ENCODE measurements at places on chromosomes 5 and 9. TPM values are rescaled to one million over a fixed set of nuclear protein-coding genes. Genes with fewer than 3 reads are reported as not detected.
A peak's percentile ranks its signal among the peaks of the same experiment; 100 is the strongest.

HDHD3 gene
- total RNA-seq: 4.6 TPM

PTGDS gene
- total RNA-seq: not detected

GRCh38 chr5:74951865-74952264 lies 85.7 kb upstream of the FAM169A start:
- no peaks in the 10 kb centered on the region for H3K27me3 ChIP-seq
- H3K4me3 ChIP-seq: no peak overlapping the region
- no peaks in the 10 kb centered on the region for H3K36me3 ChIP-seq

- peak overlapping the region; percentile 40 for H3K27ac ChIP-seq
- no peaks in the 10 kb centered on the region for H3K36me3 ChIP-seq
- H3K4me1 ChIP-seq: 0 out of 2 replicates have a peak, but pooled peaks cover 3% of the 10 kb centered on the region
- DNase-seq: peak; percentile 31
- H3K4me3 ChIP-seq: no peak overlapping the region
Measured at GRCh38 chr9:33506626-33507370, 17.3 kb upstream of the ANKRD18B start.

DNA sequence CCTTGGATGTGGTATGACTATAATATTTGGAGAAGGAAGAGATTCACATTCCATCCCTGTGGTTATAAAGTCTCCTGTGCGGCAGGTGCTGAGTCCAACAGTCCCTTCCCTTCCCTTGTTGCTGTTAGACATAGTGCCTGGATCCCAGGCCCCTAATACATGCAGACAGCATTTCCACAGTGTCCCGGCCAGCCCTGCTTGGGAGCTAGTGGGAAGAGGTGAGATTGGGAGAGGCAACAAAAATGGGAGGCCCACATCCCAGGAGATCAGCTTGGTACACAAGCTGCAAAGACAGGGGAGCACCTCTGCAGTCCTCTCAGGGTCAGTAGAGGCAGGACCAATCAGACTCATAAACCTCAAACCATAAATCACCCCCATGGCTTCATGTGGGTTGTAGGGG lies 3.3 kb upstream of the NEURL1B start:
- no peak overlapping the region for H3K4me3 ChIP-seq
- DNase-seq: no peak
- no peaks in the 10 kb centered on the region for H3K36me3 ChIP-seq

GRCh38 chr9:126952205-126952977 lies 37.8 kb downstream of the RALGPS1 start:
- no peaks in the 10 kb centered on the region for H3K27me3 ChIP-seq
- DNase-seq: no peak
- peaks cover 7% of the 10 kb centered on the region for H3K4me1 ChIP-seq
- no peak overlapping the region for H3K27ac ChIP-seq
- no peak overlapping the region for H3K4me3 ChIP-seq

DNA sequence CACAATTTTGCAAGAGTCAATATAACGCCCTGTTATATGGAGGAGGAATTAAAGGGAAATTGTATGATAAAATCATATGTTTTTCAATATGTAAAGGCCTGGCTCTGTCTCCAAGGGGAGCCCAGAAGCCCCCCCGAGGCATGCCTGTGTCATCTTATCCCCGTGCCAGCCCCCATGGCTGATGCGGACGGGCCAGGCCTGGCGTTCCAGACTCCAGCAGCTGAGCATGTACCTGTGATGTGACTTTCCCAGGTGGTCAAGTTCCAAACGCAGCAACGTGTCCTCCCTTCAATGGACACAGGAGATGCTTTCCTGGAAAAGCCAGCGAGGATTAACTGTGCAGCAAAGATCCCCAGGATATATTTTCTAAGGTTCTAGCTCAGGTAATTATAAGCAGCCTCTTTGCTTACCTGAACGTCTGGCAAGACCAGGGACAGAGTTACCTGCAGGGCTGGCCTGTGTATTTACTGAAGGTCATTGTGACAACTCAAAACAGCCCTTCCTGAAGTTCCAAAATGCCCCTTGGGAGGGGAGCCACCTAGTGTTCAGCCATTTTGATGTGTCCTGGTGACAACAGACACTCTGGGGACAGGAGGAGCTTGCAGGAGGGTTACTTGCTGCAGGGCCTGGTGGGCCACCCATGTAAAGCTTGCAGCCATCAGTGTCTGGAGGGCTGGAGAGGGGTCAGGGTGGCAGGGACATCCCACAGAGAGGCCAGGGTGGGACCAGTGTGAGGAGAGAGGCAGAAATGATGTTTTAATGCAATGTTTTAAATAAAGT lies 53.3 kb upstream of the RNU6ATAC start:
- no peak overlapping the region for H3K27ac ChIP-seq
- peaks cover 28% of the 10 kb centered on the region for H3K4me1 ChIP-seq
- H3K27me3 ChIP-seq: peaks cover 26% of the 10 kb centered on the region
- no peak overlapping the region for H3K4me3 ChIP-seq
- H3K36me3 ChIP-seq: no peaks in the 10 kb centered on the region
- DNase-seq: no peak

- peaks cover 6% of the 10 kb centered on the region for H3K4me1 ChIP-seq
- DNase-seq: no peak
- H3K27me3 ChIP-seq: no peaks in the 10 kb centered on the region
- peaks cover 7% of the 10 kb centered on the region for H3K36me3 ChIP-seq
- peak overlapping the region; percentile 82 for H3K27ac ChIP-seq
Measured at GRCh38 chr9:127424676-127424999, 456 bp downstream of the ZNF79 start.

DNA sequence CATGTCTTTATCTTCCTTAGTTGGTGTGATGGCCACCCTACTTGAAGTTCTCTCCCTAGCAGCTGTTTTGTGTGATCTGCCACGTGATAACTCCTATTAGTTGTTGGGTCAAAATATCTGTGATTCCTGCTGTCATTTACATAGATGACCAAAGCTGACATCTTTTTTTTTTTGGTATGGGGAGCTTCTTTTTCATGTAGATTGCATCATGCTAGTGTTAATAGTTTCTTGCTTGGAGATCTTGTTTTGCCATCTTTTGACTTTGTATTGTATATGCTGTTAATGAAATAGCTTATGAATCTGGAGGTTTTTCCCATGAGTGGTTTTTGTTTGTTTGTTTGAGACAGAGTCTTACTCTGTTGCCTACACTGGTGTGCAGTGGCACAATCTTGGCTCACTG lies 243.8 kb downstream of the KDM4C start:
- no peaks in the 10 kb centered on the region for H3K4me1 ChIP-seq
- H3K27ac ChIP-seq: no peak overlapping the region
- H3K36me3 ChIP-seq: no peaks in the 10 kb centered on the region
- H3K4me3 ChIP-seq: no peak overlapping the region

DNA sequence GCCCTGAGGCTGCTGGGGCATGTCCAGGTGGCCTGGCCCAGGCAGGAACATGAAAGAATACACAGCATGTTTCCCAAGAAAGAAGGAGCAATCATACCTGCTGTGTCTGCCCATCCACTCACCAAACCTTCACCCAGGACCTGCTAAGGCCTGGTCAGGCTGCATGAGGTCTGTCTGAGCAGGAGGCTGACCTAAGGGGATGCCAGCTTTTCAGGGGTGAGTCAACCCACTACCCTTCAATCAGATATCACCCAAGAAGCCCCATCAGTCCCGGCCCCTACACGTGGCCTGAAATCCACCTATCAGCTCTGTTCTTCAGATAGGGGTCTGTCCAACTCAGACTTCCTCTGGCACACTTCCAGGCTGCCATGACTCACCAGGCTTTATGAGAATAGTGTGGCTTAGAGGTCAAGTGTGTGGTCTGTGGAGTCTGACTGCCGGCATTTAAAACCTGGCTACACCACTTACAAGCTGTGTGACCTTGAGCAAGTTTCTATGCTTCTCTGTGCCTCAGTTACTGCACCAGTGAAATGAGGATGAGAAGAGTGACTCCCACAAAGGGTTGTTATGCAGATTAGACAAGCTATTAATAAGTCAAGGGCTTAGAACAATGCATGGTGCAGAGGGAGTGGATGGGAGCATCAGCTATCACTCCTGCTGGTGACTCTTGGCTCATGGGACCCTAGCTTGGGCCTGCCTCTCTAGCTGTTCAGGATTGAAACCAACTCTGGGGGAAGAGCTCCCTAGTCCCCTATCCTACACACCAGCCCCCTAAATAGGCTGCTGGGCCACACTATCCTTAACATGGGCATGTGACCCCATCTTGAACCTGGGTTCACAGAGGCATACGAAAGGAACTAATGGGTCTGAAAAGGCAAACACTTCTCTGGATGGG lies 130.3 kb downstream of the PAX5 start:
- H3K27me3 ChIP-seq: peaks cover 3% of the 10 kb centered on the region
- H3K27ac ChIP-seq: no peak overlapping the region
- no peak overlapping the region for H3K4me3 ChIP-seq
- H3K36me3 ChIP-seq: no peaks in the 10 kb centered on the region

DNA sequence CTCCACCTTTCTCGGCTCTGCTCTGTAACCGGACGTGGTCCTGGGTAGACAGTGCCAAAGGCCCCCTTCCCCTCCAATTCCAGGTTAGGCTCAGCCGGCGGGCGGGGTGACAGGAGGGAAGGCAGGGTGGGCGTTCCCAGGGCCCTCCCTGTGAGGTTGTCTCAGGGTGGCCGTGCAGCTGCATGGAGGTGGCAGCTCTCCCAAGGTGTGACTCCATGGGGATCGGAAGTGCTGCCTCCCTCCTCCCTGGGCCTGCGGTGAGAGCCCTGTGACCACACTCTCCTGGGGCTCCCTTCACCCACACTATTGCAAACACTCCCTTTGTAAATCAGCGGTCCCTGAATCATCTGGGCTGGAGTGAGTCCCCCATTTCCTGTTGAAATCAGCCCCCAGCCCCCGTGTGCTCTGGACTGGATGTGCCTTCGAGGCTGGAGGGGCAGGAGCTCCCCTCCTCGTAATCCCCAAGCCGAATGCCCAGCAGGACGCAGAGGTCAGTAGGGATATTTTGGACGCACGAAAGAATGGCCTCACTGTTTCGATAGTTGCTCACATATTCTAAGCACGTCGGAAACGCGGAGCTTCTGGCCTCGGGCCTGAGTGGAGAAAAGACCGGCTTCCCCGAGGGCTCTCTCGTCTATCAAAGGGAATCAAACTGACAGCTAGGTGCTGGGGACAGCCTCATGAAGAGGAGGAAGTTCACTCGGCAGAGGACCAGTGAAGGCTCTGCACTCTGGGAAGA lies 107.6 kb upstream of the COL5A1 start:
- no peaks in the 10 kb centered on the region for H3K27me3 ChIP-seq
- H3K36me3 ChIP-seq: no peaks in the 10 kb centered on the region
- H3K4me1 ChIP-seq: peaks cover 38% of the 10 kb centered on the region
- H3K27ac ChIP-seq: no peak overlapping the region

DNA sequence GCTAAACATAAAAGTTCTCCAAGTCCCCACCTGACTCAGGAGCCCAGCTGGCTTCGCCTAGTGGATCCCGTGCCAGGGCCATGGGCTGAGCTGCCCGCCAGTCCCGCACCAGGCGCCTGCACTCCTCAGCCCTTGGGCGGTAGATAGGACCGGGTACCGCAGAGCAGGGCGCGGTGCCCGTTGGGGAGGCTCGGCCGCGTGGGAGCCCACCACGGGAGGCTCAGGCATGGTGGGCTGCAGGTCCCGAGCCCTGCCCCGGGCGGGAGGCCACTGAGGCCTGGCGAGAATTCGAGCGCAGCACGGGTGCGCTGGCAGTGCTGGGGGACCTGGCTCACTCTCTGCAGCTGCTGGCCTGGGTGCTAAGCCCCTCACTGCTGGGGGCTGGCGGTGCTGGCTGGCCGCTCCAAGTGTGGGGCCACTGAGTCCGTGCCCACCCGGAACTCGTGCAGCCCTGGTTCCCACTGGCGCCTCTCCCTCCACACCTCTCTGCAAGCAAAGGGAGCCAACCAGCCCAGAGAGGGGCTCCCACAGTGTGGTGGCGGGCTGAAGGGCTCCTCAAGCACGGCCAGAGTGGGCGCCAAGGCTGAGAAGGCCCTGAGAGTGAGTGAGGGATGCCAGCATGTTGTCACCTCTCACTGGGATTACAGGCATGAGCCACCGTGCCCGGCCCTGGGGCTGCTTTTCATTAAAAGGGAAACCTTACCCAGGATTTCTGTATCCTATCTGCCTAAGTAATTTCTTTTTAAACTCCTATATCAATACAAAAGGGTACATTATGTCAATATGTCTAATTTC lies 9.7 kb upstream of the SPZ1 start:
- no peaks in the 10 kb centered on the region for H3K27me3 ChIP-seq
- H3K4me3 ChIP-seq: no peak overlapping the region
- no peaks in the 10 kb centered on the region for H3K36me3 ChIP-seq

DNA sequence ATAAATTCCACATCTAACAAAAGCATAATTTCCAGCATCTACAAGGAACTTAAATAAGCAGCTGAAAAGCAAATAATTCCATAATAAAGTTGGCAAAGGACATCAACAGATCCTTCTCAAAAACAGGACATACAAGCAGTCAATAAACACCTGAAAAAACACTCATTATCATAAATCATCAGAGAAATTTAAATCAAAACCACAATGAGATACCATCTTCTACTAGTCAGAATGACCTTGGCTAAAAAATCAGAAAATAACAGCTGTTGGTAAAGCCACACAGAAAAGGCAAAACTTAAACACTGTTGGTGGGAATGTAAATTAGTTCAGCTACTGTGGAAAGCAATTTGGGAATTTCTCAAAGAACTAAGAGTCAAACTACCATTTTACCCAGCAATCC lies 1371.1 kb upstream of the ACO1 start:
- DNase-seq: peak; percentile 70
- peaks cover 12% of the 10 kb centered on the region for H3K4me1 ChIP-seq
- H3K27ac ChIP-seq: peak overlapping the region; percentile 52
- no peak overlapping the region for H3K4me3 ChIP-seq
- no peaks in the 10 kb centered on the region for H3K27me3 ChIP-seq
- no peaks in the 10 kb centered on the region for H3K36me3 ChIP-seq

DNA sequence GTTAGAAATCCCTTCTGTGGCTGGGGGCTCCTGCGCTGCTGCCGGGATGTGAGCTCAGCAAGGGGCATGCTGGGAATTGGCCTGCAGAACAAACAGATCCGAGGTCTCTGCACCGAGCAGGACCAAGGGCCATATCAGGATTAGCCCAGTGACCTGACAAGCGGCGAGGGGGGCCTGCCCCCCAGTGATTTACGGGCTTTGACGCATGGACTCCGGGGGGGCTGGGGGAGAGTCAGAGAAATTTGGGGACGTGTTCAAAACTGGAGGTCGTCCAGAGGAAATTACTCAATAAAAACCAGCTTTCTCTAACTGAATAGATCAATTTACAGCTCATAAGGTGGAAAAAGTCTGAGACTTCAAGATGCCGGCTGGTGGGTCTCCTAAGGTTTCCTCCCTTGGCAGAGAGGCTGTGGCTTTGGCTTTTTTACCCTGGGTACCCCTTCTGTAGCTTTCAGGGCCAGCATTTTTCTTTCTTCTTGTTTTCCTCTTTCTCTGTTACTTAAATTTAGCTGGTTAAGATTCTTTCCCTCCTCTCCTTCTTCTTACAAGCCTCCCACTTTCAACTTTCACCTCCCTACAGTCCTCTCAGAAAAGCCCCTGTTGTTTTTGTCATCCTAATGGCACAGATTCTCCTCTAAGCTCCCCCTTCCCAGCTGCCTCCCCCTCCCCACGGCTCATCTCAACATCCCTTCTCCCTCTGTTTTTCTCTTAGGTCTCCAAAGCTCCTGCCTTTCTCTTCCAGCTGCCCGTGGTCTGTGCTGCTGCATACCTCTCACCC lies 551.0 kb downstream of the CCDC171 start:
- peaks cover 59% of the 10 kb centered on the region for H3K4me1 ChIP-seq
- no peak for DNase-seq
- no peak overlapping the region for H3K4me3 ChIP-seq
- H3K36me3 ChIP-seq: no peaks in the 10 kb centered on the region
- no peaks in the 10 kb centered on the region for H3K27me3 ChIP-seq

Data from SJCRH30 (cell line).